ENCODE measurements at places on chromosomes 5 and 9. TPM values are rescaled to one million over a fixed set of nuclear protein-coding genes. Genes with fewer than 3 reads are reported as not detected.

GRCh38 chr9:93148721-93149120 lies 14.7 kb upstream of the NINJ1 start:
- no peak for DNase-seq

- no peak for DNase-seq
Measured at GRCh38 chr5:39835371-39835770, 410.6 kb upstream of the DAB2 start.

- DNase-seq = no peak
Measured at GRCh38 chr5:152329761-152330283, 75.3 kb downstream of the NMUR2 start.

GRCh38 chr9:127492616-127493015 lies 41.3 kb downstream of the LRSAM1 start:
- no peak for DNase-seq

The FLT4 gene
- 1.3 TPM for polyA plus RNA-seq
